ENCODE measurements at places on chromosomes 13 and 19.

- DNase-seq, result no peak
Measured at GRCh38 chr19:17775991-17776803, 18.7 kb upstream of the B3GNT3 start.

DNA sequence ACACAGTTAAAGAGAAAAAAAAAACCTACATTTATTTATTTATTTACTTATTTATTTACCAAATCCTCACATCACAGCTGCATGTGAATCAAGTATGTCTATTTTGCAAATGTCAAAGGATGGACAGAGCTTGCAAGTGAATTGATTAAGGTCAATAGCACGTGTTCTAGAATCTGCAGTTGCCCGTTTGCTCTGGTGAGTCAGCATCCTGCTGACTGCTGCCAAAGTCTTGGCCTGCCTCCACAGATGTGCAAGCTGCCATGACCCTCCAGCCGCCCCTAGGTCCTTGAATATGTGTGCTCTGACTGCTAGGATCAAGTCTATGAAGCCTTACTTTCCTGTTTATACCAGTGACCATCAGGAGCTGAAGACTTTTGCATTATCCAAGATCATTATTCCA, 320.6 kb downstream of the GPC5 start:
- DNase-seq, result no peak

DNA sequence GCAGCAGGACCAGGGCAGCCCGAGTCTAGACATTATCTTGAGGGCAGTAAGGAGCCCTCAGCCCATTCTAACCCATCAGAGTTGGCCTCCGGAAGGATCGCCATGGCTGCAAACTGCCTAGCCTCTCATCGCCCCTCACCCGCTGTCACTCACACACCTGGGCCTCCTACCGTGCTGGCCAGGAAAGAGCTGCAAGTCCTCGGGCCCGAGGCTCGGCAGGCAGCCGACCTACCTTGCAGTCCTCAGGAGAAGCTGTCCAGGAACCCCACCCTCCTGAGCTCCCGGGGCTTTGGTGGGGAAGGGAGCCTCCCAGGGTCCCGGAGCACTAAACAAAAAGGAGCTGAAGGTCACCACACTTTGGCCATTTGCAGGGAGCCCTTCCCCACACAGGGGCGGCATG, 46.8 kb downstream of the CCNE1 start:
- DNase-seq, result no peak

- peak; percentile 58 for DNase-seq
Measured at GRCh38 chr13:113860665-113861432, 3.0 kb downstream of the GAS6 start.

DNA sequence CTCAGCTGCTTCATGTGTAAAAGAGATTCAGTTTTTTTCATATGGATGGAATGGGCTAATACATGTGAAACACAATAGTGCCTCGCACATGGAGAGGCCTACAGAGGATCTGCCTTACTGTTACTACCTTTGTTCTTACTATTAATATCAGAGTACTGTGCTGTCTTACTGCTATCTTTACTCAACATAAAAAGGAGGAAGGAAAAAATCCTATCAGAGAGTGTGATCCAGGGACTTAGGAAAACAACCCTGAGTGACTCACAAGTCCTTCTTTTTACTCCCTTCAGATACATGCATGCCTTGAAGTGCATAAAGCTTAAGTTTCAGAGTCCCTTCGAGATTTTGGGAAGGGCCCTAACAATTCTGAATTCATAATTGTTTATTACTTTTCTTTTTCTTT, 136.8 kb downstream of the TBC1D4 start:
- no peak for DNase-seq

GRCh38 chr19:44943801-44944249, 1.8 kb downstream of the APOC4 start:
- no peak for DNase-seq

GRCh38 chr19:21460686-21461085, 44.7 kb upstream of the ZNF429 start:
- DNase-seq, result no peak

DNA sequence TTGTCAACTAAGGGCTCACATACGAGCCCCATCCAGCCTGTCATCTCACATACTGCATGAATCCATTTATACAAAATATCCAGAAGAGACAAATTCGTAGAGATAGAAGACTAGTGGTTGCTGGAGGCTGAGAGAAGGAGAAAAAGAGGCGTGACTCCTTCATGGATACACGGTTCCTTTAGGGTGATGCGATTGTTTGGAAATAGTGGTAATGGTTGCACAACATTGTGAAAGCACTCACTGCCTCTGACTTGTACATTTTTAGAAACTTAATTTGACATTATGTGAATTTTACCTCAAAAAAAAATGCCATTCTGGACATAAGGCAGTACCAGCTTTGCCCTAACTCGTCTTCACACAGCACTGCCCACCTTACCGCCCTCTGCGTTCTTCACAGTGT, 27.3 kb downstream of the IGFL1 start:
- no peak for DNase-seq

DNA sequence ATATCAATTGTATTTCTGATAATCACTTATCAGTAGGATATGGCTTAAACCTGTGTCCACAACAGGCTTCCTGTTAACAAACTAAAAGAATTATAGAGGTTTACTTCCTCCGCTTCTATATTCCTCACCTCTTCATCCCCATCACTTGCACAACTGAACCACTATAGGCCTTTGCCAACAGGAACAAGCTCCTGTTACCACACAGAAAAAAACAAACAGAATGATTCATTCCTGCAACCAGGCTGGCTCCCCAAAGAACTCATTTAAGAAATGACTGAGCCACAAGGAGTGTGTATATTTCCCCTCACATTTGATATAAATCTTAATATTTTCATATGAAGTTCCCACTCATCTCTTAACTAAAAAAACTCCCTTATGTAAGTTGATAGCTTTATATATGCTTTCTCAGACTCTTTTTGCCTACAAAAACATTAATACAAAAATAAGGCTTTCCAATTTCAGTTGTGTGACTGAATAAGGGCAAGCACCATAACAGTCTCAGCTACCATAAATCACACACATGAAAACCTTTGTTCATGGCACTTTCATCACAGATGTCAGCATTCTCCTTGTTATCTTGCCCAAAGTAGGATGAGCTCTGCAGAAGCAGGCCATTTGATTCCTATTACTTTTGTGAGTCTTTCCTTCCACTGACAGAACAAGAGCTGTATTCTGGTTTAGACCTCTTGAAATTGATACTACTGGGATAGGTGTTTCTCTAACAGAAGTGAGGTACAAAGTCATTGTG, 366.8 kb downstream of the SLITRK1 start:
- no peak for DNase-seq

GRCh38 chr19:5953030-5953589, 24.8 kb downstream of the RANBP3 start:
- no peak for DNase-seq

DNA sequence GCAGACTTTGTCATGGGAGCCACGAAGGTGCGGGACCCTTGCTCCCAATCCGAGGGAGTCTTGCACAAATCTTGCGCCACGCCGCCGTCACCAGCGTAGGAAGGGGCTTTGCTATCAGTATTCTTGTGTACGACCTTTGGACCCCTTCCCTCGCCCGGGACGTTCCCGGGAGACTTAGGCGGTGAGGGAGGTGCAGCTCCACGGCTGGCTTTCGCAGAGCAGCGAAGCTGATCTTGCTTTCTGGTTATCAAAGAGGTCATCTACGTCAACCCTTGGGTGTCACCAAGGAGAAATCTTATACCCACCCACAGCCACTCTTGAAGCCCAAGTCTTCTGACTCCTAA, 583 bp downstream of the TECR start:
- no peak for DNase-seq

DNA sequence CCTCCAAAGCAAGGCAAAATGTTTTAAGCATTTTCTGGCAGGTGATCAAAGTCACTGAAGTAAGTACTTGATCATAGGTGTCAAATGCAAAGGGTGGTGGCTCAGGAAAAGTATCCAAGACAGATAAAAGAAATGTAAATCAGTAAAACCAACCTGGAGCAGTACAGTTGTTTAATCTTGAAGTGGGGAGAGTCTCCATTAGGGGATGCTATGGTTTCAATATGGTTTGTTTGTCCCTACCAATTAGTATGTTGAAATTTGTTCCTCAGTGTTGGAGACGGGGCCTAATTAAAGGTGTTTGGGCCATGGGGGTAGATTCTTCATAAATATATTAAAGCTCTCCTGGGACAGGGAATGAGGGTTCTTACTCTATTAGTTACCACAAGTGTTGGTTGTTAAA, 1781.7 kb upstream of the PRR20A start:
- no peak for DNase-seq

- DNase-seq, result no peak
Measured at GRCh38 chr13:32042551-32042950, 11.0 kb downstream of the FRY start.

GRCh38 chr13:75071796-75072195, 410.2 kb downstream of the TBC1D4 start:
- DNase-seq, result no peak

DNA sequence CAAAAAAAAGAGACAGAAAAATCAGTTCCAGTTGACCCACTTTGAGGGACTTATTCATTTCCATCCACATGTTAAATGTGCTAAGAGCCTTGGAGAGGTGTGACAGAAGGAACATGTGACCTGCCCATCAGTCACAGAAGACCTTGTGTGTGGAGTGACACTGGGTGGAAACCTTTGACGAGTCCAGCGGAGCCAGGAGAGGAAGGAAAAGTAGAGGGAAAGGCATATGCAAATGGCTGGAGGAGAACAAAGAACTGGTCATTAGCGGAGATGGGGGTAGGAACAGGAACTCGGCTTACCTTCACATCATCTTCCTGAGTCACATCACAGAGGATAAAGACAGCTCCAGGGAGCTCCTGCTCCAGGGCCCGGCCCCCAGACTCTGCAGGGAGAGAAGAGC, 2.3 kb downstream of the HSD17B14 start:
- DNase-seq, result no peak

- DNase-seq, result no peak
Measured at GRCh38 chr19:46544651-46545050, 49.0 kb upstream of the PNMA8B start.

DNA sequence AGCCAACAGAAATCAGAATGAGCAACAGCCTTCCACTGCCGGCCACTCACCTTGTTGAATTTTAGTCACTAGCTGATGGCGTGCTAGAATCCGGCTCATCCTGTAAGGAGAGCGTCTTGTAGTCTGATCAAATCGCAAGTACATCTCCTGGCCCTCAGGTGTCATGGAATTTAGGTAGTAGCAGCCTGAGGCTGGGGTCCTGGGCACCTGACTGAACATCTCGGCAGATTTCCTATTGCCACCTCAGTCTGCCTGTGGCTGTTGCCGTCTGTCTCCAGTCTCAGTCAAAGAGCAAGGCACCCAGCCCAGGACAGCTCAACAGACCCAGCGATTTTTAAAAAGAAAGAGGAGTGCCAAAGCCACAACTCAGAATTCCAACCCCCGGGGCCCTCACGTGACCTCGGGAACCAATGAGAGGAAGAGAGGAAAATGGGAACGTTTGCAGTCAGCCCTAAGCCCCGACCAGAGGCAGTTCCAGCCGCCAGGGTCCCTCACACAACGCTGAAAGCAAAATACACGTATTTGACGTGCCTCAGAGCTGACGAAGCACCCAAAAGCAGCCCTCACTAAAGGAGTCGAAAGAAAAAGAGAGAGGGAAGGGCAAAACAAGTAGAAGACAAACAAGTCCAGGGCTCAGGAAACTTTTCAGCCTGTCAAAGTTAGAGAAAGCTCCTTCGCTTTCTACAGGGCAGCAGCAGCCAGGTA, at the start of gene STARD13:
STARD13 (minus strand) TSS at position 336 of the 705 bp plus-strand sequence; CDS start at position 219, 117 bp downstream.
- peak; percentile 94 for DNase-seq

GRCh38 chr13:62357887-62358645, 942.4 kb upstream of the PCDH20 start:
- DNase-seq, result no peak

DNA sequence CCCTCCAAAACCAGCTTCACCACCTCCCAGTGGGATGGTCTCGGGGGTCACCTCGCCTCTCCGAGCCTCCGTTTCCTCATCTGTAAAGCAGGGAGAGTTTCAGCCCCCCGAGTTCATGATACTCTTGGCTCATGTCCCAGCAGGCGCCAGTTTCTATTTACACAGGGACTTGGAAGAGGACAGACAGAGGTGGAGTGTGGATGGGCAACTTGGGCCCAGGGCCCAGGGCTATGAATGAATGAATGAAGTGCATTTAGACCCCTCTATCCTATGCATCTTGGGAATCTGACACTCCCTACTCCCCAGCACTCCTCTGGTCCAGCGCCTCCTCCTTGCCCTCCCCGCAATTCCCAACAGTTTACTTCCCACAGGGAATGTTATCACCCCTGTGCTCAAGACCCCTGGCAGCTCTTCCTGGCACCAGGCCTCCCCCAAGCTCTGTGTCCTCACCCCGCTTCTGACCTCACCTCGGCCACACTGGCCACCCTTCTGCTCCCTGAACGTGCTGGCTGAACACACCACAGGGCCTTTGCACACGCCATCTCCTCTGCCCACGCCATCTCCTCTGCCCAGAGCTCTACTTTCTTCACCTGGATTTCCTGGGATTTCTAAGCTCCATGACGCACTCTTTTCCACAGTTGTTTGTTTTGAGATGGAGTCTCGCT, 4.9 kb upstream of the C2CD4C start:
- no peak for DNase-seq

- no peak for DNase-seq
Measured at GRCh38 chr13:20439261-20439660, 86.4 kb downstream of the CRYL1 start.

GRCh38 chr19:40322951-40323615, 25.1 kb downstream of the C19orf47 start:
- no peak for DNase-seq

DNA sequence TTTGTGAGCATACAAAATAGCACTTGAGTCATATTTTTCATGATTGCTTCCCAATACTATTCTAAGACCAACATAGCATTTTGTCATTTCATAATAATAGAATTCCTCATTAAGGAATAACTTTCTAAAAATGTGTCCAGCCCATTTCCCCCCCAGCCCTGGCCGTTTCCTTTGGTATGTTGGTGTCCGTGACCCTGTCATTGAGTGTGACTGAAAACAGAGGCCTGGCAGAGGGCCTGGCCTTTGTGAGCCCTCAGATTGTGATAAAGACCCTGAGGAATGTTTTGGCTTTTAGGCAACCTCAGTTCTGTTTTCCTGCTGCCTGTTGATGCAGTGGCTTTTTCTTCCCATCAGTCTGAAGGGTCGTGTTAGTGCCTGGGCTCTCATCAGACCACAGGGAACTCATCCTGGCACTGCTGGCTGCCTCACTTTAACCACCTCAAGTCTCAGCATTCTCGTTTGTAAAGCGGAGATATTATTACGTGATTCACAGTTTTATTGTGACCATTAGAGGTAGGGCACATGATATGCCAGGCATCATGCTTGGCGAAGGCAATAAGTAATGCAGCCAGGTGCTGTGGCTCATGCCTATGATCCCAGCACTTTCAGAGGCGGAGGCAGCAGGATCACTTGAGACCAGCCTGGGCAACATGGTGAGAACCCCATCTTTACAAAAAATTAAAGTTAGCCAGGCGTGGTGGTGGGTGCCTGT, 13.8 kb downstream of the SPINT2 start:
- no peak for DNase-seq

GRCh38 chr13:57634839-57635165, 3.3 kb downstream of the PCDH17 start:
- DNase-seq, result peak; percentile 65

- DNase-seq, result peak; percentile 66
Measured at GRCh38 chr19:18895824-18896341, at the start of gene CERS1. Gene CERS1 (minus strand): TSS chr19:18896158. CDS start chr19:18896072, 86 bp downstream.

Data from left forelimb (tissue), 1 donor.